Pancreas (tissue), 10 donors: ENCODE measurements at places on chromosomes 4 and X. TPM values are rescaled to one million over a fixed set of nuclear protein-coding genes. Genes with fewer than 3 reads are reported as not detected.

GRCh38 chr4:36533944-36534343 is 252.5 kb downstream of the DTHD1 start:
- DNase-seq = no peak

DNA sequence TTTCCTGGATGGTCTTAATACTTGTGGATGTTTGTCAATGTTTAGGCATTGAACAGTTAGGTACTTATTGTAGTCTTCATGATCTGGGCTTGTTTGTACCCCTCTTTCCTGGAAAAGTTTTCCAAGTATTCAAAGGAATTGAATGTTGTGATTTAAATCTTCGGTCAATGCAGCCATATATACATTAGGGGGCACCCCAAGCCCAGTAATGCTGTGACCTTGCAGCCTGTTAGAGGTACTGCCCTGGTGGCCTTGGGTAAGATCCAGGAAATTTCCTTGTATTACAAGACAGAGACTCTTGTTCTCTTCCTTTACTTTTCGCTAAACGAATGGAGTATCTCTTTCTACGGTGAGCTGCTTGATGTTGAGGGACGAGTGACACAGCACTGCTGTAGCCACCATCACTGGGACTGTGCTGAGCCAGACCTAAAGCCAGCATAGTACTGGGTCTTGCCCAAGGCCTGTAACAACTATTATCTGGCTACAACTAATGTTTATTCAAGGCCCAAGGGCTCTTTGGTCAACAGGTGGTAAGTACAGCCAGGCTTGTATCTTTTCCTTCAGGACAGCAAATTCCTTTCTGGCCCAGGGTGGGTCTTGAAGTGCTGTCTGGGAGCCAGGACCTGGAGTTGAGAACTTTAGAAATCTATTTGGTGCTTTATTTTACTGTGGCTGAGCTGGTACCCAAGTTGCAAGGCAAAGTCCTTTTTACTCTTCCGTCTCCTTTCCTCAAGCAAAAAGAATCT is 118.3 kb upstream of the ATOH1 start:
- DNase-seq = no peak

DNA sequence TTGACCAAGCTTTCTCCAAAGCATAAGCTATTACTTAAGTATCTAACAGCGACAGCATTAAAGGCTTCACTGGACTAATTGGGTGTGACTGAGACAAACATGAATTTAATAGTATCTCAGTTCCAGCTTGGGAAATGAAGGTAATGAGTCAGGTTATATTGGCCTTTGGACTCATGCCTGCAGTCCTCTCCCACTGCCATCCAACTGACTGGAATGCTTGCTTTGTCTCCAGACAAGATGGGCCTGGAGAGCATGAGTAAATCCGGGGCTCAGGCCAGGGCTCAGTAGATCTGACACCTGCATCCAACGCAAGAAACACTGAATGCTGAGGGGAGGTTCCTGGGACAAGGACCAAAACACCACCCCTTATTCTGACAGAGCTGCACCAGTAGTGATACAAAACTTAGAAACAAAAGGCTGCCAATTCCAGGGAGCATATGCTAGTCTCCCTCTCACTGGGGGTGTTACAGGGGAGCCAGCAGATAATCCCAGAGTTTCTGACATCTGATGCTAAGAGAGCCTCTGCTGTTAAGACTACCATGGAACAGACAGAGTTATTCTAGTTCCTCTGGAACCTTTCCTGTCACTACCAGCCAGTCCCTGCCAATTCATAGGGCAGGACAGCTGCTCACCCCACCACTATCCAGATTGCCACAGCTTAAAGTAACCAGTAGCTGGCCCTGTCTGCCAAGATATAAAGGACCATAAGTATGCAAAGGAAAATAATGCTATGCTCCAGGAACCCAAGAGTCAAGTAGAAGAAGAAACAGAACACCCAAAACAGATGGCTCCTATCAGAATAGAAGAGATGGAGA is 293.8 kb downstream of the IQCM start:
- DNase-seq = no peak

GRCh38 chr4:118842055-118842454 is 6.1 kb upstream of the SEC24D start:
- no peak for DNase-seq

DNA sequence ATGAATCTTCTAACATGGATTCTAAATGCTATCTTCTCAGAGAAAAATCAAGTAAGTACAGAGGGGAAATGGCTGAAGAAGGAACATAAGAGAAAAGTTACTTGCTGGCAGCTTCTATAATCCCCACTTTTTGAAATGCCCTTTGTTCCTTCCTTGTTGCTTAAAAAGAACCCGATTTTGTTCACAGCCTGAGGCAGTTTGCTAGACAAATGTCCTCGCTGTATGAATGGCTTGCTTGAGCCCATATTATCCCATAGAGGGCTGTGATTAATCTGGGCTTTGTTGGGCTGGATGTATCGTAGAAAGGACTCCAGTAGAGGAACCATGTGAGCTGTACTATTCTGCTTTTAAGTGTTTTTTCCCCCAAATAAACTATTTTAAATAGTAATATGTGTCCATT is 134.3 kb upstream of the FGF13 start:
- no peak for DNase-seq

Gene CHRDL1
- total RNA-seq = 1.0 TPM

Gene HMGB2
- 9.4 TPM for total RNA-seq
